ENCODE measurements at places on chromosomes 2 and 18.
A peak's percentile ranks its signal among the peaks of the same experiment; 100 is the strongest.

DNA sequence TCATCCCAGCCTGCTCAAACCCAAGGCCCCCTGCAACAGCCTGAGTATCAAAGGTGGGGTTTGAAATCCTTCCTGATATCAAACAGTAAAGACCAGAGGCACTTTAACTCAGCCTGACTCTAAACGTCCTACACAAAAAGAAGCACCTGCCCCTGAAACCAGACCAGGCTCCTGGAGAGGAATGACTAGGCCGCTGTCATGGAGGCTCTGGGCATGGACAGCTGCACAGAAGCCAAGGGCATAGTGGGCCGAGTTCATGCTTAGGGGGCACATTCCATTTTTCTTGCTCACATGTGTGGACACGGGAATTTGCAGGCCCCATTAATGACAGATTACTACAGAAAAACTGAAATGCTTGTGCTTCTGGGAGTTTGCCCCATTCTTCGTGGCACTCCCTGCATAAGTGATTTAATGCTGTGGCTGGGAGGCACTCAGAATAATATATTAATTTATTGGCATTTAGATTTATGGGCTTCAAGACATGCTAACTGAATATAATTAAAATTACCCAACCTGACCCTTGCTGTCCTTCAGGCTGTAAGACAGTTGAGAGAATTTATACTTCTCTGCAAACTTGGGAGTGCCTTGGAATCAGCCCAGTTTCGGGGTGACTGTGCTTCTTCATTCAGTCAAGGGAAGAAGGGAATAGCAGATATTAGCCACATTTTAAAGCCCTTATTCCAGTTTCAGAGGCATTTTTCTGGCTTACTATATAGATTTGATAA is 105.5 kb downstream of the GYPC start:
- no peak for DNase-seq

DNA sequence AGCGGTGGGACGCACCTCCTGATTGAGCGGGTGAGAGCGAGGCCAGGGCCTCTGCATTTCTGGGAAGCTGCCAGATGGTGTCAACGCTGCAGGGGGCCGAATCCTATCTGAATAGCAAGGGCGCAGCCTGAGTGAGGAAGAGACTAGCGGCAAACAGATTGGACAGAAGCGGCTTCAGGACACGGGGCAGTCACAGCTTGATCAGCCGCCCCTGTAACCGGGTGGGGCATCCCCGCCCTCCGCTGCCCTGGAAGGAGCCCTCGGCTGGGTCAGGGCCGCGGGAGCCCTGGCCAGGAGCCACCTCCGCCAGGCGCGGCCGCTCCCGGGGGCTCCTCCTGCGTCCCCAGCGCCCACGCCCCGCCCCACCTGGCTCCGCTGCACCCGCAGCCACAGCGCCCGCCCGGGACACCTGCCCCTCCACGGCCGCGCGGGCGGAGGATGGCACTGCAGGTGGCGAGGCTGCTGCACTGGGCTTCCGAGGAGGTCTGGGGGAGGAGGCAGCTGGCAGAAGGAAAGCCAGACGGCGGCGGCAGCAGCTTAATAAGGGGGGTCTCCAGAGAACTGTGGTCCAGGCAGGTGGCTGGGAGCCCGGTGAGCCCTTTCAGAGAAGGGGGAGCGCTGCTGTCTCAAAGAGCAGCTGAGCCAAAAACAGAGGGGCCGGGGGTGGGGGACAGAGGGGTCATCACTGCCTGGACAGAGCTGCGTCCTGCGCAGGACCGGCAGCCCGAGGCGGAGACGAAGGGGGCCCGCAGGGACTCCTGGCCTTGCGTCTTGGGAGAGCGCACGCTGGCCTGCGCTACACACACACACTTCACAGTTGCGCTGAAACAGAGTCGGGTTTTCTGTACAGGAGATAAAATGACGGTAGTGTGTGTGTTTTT is 18.8 kb upstream of the SOX11 start:
- DNase-seq: no peak

DNA sequence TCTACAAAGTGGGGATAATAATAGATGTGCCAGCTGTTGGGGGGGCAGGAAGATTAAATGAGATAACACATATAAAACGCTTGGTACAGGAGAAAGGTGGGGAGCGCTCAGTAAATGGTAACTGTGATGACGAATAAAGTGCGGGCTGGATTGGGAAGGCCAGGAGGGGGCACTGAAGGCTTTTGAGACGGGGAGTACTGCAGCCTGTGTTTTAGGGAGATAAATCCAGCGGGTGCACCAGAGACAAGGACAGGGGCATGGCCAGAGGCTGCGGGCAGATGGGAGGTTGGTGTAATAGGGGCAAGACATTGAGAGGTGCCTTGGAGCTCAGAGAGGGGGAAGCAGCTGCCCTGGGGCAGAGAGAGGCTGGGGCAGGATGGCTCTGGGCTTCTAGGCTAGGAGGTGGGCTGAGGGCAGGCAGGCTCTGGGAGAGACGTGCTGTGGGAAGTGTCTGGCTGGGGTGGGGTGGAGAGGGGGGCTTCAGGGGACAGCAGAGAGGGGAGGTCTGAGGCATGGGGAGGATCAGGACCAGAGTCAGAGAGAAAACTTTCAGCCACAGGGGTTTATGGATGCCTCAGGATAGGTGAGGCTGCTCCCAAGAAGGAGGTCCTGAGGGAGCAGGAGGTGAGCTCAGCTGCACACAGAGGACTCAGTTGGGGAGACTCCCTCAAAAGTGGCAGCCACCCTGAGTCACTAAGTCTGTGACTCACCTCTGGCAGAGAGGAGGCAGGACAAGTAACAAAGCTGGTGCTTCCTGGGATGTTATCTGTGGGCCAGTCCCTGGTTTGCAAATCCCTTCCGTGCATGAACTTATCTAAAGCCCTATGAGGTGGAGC is 18.8 kb downstream of the TEX44 start:
- peak; percentile 67 for DNase-seq

- DNase-seq: no peak
Observed at GRCh38 chr18:75335511-75335910, 92.0 kb downstream of the SMIM21 start.

DNA sequence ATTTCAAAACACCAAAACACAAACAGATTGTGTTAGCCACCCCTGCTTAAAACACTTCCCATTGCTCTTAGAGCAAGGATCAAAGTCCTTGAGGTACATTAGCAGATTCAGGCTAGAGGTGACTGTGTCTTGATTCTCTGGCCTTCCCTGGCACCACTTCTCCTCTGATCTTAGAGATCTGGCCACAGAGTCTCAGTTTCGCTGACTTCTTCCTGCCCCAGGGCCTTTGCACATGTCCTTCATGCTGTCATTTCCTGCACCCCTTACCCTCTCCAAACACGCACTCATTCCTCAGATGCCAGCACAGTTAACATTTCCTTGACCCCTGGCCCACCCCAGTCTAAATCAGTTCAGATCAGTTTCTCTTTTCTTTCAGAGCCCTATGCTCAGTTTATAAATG is 16.9 kb downstream of the CXCR4 start:
- DNase-seq: no peak

DNA sequence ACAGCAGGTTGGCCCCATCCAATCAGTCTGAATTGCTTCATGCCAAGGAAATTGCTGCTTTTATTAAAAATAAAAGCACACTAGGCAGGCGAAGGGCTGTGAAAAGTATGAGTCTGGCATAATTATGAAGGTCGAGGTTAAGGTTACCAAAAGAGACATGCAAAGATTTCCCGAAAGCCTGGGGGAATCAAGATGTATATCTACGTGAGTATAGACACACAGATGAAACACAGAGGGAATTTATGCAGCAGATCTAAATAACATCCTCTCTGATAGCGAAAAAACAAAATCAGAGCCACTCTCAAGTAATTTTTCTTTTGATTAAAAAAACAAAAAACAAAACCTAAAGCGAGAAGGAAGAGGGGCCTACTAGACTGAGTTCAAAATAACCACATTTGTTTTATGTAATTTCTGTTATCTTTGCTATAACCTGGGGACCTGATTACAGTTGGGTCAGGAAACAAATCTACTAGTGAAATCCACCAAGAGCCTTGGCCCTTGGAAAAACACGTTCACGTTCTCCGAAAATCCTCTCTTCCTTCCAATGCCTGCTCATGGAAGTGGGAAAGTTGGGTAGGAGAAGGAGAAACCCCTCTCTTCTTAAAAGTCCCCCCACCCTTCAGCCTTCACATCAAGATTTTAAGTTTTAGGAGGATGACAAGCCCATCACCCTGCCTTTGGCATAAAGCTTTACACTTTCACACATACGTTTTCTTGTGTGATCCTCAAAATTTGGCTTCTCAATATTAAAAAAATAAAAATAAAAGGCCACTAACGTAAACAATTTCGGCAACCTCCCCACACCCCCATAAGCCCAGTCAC is 1.4 kb downstream of the AAK1 start:
- DNase-seq: no peak

GRCh38 chr2:189113963-189114362 is 65.6 kb downstream of the COL5A2 start:
- DNase-seq: no peak

GRCh38 chr18:40832362-40832761 is 1122.7 kb upstream of the PIK3C3 start:
- peak; percentile 69 for DNase-seq

GRCh38 chr2:43159797-43160196 is 66.6 kb downstream of the ZFP36L2 start:
- DNase-seq: no peak

GRCh38 chr2:173217116-173217840 is 137.4 kb upstream of the CDCA7 start:
- peak; percentile 11 for DNase-seq

DNA sequence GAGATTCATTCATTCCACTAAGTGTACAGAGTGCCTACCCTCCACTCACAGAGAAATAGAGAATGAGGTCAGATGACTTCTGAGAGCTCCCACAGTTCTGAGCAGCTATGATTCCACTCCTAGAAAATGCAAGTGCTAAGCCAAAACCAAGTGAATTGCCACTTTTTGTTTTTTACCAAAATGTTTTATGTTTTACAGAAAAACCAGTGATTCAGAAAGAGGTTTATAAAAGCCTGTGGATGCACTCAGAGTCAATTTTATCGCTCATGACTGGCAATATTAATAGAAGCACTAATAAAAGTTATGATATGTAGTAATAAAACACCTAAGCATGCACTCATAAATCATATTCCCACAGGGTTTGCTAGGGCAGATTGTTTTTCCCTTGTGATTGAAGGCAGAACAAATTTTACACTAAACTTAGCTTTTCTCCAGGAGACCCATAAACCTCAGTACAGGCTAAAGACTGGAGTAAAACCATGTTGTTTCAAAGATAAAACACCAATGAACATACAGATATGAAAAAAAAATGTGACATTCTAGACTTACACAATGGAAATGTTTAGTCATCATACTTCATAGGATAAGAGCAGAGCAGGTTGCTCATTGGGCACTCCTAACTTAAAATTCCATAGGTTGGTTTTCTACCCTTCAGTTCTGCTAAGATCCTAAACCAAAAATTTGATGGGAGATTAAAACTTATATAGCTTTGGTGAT is 67.5 kb downstream of the PDK1 start:
- peak; percentile 85 for DNase-seq

DNA sequence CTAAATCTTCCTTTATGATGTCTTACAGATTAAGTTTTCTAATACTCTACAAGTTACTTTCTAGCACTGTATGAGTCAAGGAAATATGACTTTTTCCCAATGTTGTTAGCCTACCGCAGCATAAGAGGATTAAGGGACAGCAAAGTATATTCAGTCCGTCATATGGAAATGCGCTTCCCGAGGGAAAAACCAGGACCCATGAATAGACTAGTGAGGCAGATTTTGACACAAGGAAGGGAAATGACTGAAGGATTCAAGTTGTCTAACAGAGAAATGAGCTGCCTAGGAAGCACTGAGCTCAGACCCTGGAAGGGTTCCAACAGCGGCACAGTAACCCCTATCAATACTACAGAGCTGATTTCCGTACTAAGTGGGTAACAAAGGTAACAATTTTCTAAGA is 12.0 kb downstream of the SEPTIN10 start:
- no peak for DNase-seq

- DNase-seq: no peak
Observed at GRCh38 chr2:54724560-54725342, 1.3 kb downstream of the EML6 start.

DNA sequence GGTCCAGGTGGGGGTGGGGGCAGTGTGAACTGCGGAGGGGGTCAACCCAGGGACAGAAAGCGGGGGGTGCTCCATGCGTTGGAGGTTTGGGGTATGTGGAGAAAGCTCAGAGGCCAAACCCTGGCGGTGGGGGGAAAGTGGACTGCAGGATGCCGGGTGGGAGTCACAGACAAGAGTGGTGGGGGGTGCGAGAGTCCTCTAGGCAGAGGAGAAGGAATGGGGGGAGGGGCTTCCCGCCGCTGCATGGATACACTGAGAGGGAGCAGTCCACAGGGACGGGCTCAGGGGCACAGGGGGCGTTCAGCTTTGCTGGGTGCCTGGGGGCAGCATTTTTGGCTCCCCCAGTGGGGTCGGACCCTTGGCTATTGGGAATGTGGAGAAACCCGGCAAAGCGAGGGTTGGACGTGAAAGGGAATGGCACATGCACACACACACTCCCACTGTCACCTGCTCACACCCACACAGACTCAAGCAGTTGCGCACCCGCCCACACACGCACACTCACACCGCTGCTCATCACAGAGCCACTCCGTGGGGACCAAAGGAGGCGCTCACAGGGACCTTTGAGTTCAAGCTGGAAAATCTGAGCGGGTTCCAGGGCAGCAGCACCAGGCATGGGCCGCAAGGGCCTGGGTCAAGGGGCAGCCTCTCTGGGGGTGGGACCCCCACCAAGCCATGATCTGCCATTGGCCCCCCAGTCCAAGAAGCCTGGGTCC is 7.7 kb downstream of the GBX2 start:
- no peak for DNase-seq

- no peak for DNase-seq
Observed at GRCh38 chr18:3906116-3906750, 456.3 kb downstream of the TGIF1 start.

GRCh38 chr2:27381577-27382181 is 1.1 kb upstream of the ZNF513 start:
- no peak for DNase-seq

Measured in iris pigment epithelial cell (primary cell).